IPS DF 19.7 (cell line): ENCODE measurements at places on chromosomes 16 and 17.

DNA sequence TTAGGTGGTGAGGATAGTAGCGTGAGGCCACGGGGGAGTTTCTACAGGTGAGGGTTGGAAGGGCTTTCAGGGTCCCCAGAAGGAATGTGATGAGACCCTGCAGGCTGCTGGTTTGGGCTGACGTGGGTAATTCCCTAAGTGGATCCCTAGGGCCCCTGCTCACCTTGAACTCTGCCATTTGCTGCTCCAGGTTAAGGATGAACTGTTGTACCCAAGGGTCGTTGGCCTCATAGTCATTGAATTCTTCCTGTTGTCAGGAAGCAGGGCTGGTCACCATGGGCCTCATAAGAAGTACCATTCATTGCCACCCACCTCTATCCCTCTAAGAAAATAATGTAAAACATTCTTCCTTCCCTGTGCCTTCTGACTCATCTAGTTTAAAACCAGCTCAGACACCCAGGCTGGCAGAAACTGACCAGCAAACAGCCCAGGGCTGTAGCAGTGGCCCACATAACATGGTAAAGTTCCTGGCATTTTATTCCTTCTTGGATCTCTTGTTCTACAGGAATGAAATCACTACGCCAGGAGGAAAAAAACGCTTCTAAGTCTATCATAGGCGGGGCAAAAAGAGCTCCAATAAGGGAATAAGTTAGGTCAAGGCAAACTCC is 27.6 kb downstream of the FCSK start:
- no peak for DNase-seq

- no peak for DNase-seq
Measured at GRCh38 chr17:47956791-47957590, 692 bp downstream of the PRR15L start.

GRCh38 chr17:74408262-74408661 is 23.6 kb upstream of the GPRC5C start:
- DNase-seq: no peak

- no peak for DNase-seq
Measured at GRCh38 chr16:50499254-50499653, 48.9 kb upstream of the NKD1 start.

GRCh38 chr16:1283296-1283695 is 26.1 kb upstream of the UBE2I start:
- no peak for DNase-seq

GRCh38 chr17:14866266-14866665 is 398.9 kb downstream of the PMP22 start:
- no peak for DNase-seq

GRCh38 chr17:45230787-45231480 is 9.2 kb downstream of the FMNL1 start:
- no peak for DNase-seq
